ENCODE measurements at places on chromosomes 1 and 21.

DNA sequence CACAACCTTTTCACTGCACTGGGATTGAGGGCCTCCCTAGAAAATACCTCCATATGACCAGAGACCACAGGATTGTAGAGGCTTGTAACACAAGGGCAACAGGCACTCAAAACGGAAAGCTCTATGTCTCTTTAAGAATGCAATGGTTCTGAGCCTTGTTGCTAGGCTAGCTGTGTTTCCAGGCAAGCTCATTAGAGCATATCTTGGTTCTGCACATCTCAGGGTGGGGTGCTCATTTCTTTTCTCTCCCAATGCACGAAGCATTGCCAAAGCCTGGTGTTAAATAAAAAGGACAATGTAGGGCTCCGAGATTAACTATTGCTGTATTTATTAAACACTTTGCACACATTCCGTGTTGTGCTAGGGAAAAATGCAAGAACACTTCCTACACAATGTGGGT, 315.9 kb downstream of the PRDM2 start:
- no peak for DNase-seq

DNA sequence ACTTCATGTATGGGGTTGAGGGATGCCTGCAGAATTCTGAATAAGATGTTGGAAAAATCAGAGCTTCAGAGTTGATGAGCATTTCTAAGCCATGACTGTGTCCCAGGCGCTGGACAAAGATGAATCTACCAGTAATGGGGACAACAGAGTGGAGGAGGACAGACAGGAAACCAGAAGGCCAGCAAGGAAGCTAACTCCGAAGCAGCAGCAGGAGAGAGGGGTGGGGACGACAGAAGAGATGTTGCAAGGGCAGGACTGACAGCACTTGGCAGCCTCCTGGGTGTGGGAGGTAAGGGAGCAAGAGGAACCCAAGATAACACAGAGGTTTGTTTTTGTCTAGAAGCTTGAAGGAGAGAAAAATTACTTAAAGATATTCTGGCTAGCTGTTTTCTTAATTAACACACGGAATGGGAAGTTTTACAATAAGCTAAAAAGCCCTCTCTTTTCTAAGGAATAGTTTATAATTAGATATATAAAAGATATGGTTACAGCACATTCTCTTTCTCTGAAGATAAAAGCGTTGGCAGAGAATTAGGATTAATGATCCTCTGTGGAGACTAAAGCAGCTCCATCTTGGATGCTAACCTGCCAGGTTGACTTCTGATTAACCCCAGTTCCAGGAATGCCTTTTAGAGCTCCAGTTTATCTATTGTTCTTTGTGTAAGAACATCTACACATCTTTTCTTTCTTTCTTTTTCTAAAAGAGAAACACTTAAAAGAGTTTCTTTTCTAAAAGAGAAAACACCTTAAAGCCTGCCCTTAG, 92.7 kb downstream of the TENT5C start:
- DNase-seq = no peak

- DNase-seq = no peak
Observed at GRCh38 chr21:28427394-28428022, 565.2 kb downstream of the LTN1 start.

DNA sequence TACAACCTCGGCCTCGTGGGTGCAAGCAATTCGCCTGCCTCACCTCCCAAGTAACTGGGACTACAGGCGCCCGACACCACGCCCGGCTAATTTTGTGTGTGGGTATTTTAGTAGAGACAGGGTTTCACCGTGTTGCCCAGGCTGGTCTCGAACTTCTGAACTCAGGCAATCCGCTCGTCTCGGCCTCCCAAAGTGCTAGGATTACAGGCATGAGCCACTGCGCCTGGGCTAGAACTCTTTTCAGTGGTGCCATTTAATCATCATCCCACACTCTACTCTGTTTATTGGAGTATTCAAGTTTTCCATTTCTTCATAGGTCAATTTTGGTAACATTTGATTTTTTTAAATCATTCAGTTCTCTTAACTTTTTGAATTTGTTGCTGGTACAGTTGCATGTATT, 101.3 kb downstream of the DHRS3 start:
- DNase-seq = no peak

GRCh38 chr1:234597894-234598293, 12.1 kb downstream of the IRF2BP2 start:
- DNase-seq = no peak

- DNase-seq = no peak
Observed at GRCh38 chr1:6025269-6026094, 20.2 kb upstream of the KCNAB2 start.

DNA sequence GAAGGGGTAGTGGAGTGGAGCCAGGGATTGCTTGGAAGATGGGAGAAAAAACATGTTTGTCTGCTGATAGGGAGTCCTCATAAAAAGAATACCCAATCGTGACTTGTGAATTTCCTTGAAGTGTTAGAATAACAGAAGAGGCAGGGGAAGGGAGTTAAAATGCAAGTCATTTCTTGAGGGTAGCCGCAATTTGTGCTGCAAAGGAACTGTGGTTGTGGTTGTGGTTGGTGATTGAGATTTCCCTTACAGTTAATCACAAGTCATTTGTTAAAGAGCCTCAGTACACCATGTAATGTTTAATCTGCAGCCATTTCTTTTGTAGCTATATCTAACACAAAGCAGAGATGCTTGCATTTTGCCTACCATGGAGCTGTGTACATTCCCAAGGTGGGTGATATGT, 38.5 kb upstream of the EGLN1 start:
- DNase-seq = no peak

DNA sequence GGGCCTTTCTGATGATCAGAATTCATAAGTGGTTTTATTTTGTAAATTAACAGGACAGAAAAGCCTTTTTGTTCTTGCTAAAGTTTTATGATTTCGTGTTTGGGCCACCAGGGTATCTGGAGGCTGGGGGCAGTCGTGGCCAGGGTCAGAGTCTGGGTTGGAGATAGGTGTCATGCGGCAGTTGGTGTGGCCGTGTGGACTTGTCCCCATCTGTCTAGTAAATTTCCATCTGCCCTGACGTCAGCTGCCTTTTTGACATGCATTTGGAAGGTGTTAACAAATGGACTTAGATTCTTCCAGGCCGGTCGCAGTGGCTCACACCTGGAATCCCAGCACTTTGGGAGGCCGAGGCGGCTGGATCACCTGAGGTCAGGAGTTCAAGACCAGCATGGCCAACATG, 56.8 kb downstream of the SKI start:
- no peak for DNase-seq
